ENCODE measurements at places on chromosomes 4 and X.

- DNase-seq, result no peak
Observed at GRCh38 chrX:20312018-20312417, 45.3 kb upstream of the RPS6KA3 start.

GRCh38 chrX:4263030-4263803, 549.8 kb upstream of the PRKX start:
- DNase-seq, result no peak

DNA sequence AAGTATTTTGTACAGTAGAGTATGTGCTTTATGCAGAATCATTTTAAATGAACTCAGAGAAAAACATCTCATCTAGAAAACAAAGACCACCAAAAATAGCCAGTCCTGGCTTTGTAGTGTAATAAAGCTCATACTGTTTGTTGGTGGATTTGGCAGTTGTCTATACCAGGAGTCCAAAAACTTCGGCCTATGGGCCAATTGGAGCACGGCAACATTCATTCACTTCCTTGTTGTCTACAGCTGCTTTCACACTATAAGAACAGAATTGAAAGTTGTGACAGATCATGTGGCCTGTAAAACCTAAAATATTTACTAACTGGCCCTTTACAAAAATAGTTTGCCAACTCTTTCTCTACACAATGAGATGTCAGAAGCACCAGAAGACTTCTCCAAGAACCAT, 5.3 kb downstream of the FBXW7 start:
- no peak for DNase-seq

GRCh38 chr4:13262816-13263215, 221.3 kb downstream of the RAB28 start:
- DNase-seq, result no peak

DNA sequence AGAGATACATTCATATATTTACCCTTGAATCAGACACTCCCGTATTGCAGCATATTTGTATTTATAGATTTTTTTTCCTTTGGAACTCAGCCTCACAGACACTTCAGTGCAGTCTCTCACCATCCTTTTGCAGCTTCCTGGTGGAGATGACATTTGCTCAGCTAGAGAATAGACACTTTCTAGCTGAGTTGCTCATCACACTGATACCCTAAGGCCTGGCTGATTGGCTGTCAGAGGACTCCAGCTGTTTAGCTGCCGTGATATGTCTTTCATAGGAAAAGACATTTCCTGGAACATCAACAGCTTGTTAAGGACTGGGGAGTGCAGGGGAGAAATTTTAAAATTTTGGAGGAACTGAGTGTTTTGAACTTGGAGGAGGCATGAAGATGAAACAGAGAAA, 429.6 kb downstream of the SMARCA1 start:
- DNase-seq, result no peak

DNA sequence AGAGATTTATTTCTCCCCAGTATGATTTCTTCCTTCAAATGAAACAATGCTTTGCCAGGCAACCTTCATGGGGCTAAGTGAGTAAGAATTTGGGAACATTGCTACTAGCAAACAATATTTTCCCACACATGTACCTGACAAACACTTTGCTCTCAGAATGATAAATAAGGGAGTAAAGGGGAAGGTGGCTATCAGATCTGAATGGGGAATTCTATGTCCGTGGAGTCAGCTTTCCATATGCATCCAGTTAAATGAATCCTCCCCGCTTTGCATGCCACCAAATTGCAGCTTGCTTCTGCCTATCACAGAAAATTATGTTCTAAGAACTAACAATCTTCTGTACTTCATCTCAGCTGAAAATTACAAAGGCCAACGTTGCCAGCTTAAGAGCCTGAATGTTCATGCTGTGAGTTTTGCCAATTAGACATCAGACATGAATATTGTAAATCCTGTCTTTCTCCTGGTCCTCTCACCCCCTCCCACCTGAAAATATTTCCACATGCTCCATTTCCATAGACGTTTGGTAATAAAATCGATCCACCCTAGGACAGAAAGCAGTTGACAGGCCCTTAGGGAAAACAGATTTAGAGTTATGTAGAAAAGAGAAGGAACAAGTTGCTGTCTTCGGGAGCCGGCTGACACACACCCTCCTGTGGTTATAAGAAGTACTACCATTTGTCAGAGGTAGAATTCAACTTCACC, 6.3 kb downstream of the MEPE start:
- no peak for DNase-seq

DNA sequence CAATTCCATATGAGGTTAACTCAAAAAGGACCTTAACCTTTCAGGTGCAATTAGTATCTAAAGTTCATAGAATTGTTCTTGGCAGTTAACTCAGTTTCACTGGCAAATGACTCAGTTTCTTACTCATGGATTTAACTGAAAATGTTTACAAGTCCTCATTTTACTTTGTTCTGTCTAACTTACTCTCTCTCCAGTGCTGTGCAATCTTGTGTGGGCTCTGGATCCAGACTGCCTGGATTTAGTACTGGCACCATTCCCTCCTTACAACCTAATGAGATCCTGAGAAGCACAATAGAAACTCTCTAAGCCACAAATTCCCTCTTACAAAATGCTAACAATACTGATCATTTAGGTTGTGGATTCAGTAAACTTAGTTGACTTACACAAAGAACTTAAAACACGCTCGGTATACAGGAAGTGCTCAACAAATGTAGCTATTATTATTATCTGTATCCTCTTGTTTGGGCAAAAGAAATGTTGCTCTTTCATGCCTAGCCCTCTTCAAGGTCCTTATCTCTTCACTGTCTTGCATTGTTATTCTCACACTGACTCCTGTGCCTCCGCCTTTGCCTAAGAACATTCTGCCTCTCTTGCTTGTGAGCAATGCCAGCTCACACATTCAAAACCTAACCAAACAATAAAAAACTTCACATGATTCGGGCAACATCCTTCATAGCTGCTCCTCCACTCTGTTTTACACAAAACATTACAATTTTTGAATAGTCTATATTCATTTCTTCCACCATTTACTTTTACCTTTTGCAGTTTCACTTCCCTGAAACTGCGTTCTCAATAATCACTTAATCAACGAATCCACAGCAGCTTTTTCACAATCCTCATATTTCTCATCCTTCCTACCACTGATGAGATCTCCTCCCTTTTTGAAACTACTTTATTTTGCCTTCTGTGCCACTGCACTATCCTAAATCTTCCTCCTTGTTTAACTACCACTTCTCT, 91.8 kb downstream of the PDE5A start:
- DNase-seq, result no peak

DNA sequence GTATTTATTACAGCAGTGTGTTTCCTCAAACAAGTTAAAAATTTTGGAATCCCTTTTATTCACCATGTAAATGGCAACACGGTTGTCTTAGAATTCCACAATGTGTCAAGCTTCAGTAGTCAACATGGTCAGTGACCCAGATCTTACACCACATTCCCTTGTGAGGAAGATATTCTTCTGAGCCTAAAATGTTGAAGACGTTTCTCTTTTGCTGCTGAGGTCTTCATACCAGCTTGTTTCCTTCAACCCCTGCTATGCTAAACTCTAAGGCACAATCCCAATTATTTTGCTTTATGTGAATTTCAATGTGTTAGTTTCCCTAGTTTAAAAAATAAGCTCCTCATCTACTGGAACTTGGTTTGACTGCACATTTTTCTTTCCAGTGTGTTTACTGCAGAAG, 17.6 kb upstream of the LDB2 start:
- DNase-seq, result no peak

GRCh38 chr4:53861856-53862610, 202.4 kb downstream of the CHIC2 start:
- no peak for DNase-seq

- DNase-seq, result no peak
Observed at GRCh38 chr4:156838761-156839160, 132.8 kb downstream of the PDGFC start.

GRCh38 chr4:153645183-153645582, 38.9 kb upstream of the TLR2 start:
- DNase-seq, result no peak

- no peak for DNase-seq
Observed at GRCh38 chr4:99878604-99879003, 15.6 kb downstream of the LAMTOR3 start.

- DNase-seq, result no peak
Observed at GRCh38 chr4:20151436-20151835, 100.3 kb upstream of the SLIT2 start.

- DNase-seq, result no peak
Observed at GRCh38 chr4:26365537-26366150, 44.8 kb downstream of the RBPJ start.

DNA sequence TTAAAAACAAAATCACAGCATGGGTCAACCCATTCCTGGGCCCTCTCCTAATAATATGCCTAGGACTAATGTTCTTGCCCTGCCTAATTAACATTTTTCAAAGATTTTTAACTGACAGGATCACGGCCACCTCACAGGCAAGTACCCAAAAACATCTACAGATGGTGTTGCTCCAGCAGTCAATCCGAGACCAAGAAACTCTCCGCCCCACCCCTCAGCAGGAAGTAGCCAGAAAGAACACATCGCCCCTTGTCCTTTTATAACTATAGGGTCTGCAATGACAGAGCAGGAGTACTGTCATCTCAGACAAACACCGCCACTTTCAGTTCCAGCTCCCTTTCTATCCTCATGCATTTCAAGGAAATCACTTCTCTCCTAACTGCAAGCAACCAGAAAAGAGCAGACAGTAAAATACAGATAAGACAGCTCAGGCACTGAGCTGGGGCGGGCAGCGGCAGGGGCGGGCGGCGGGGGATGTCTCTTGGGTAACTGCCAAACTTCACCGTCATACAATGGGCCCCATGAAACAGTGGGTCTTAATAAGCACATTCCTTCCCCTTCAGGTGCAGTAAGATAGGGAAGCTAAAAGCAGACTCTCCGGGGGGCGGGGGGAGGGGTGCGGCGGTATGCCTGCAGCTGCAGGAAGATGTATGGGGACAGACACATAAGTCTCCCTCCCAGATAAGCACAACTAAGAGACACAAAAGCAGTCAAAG, 67.4 kb downstream of the ZNF182 start:
- no peak for DNase-seq

DNA sequence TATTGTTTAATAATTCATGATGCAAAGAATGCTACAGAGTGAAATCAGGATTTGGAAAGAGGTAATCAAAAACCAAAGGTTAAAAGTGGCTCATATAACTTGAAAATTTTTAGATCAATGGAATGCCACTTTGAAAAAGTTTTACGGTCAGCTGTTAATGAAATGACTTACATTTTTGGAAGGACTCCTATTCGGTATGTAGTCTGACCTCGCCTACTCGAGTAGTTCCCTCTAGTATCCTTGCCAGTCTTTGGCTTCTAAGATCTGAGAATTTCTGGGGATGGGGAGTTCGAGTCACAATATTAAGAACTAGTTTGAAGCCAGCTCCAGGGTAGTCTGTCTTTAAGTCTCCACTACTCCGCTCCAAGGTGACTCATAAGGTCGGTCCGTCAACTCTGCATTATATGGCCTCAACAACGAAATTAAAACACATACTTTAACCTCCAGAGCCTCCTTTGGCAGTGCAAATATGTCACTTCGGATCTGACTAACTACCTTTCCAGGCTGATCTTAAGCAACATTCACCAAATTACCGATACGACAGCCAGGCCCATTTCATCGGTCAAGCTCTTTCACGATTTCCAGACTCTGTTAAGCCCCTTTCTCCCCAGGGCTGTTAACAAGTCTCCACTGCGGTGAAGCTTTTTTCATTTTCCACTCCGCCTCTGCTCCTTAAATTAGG, 733 bp upstream of the NAA15 start:
- DNase-seq, result no peak

DNA sequence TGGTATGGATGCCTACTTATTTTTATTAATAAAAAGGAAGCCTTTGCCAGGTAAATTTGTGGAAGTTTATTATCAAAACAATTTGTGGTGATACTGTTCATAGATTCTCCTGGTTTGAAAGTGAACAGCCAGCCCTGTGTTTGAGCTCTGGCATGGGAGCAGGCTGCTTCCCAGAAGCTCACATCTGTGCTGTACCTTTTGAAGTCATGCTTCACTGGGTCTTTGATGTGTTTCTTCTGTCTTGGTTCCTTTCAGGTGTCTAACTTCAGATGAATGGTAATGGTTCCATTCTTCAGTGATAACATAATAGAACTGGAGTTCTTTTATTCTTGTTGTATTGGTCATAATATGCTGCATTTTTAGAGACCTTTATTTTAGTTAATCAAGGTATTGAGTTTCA, 85.5 kb downstream of the BMPR1B start:
- DNase-seq, result no peak

GRCh38 chrX:139201924-139202323, 328.6 kb upstream of the F9 start:
- DNase-seq, result no peak

DNA sequence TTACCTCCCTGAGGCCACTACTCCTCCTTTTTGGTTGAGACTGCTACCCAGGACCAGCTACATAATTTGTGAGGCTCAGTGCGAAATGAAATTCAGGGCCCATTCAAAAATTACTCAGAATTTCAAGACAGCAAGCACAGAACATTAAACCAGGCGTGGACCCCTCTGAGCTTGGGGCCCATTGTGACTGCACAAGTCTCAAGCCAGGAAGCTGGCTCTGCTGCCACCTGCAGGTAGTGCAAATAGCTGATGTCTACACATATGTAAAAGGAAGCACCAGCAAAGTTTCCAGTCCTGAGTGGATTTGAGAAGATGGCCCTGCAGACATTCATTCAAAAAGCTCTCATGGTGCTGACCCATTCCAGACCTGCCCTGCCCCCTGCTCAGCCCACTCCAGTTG, 213.4 kb upstream of the LNX1 start:
- DNase-seq, result no peak

- DNase-seq, result no peak
Observed at GRCh38 chr4:5568931-5569330, 139.4 kb downstream of the EVC2 start.

DNA sequence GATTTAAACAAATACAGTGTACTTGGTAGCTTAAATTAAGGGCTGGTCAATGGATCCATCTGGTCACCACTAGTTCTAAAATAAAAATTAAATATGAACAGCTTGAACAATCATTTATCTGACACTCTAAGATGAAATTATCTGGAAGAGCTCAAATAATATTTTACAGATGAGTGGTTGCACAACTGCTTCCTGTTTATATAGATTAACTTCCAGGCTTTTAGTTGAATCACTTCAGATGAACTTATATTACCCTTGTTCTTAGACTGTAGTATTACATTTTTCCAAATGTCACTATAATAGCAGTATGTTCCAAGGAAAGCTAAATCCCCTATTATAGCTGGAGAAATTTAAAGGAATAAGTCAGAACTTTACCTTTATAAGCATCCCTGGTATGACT, 92.4 kb upstream of the SMIM10 start:
- no peak for DNase-seq

GRCh38 chrX:145002771-145003170, 244.5 kb upstream of the SPANXN1 start:
- DNase-seq, result no peak

DNA sequence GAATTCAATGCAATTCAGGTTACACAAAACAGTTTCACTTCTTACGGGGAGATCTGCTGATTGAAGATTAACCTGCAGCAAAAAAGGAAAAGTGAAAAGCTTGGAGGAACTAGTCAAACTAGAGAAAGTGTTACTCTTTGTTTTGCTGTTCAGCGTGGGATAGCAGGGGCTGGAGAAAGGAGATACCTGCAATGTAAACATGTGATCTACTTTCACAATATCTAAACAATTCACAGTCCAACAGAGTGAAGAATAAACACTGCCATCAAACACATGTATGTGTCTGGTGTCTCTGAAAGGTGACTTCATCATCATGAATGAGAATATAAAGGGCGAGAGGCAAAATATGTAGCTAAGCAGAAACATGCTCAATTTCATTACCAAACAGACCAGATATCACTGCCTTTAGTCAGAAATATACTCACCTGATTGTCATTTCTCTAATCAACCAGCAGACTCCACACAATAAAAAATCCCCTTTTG, 26.4 kb downstream of the NIPAL1 start:
- DNase-seq, result no peak

- DNase-seq, result no peak
Observed at GRCh38 chr4:118682928-118683327, 2.3 kb upstream of the METTL14 start.
